ENCODE measurements at places on chromosomes 6 and 20. TPM values are rescaled to one million over a fixed set of nuclear protein-coding genes. Genes with fewer than 3 reads are reported as not detected.
A peak's percentile ranks its signal among the peaks of the same experiment; 100 is the strongest.

GRCh38 chr6:85015396-85015990 lies 251.1 kb upstream of the TBX18 start:
- DNase-seq = no peak

GRCh38 chr20:59948828-59949720 lies 8.9 kb downstream of the FAM217B start:
- peak; percentile 37 for DNase-seq

- DNase-seq = no peak
Measured at GRCh38 chr6:133891149-133891926, 2.4 kb downstream of the TCF21 start.

GRCh38 chr6:134819236-134819635 lies 130.7 kb downstream of the ALDH8A1 start:
- no peak for DNase-seq

SCUBE3 gene
- 0.06 TPM for polyA plus RNA-seq

- peak; percentile 39 for DNase-seq
Measured at GRCh38 chr6:14841901-14842421, 403.9 kb upstream of the JARID2 start.

DNA sequence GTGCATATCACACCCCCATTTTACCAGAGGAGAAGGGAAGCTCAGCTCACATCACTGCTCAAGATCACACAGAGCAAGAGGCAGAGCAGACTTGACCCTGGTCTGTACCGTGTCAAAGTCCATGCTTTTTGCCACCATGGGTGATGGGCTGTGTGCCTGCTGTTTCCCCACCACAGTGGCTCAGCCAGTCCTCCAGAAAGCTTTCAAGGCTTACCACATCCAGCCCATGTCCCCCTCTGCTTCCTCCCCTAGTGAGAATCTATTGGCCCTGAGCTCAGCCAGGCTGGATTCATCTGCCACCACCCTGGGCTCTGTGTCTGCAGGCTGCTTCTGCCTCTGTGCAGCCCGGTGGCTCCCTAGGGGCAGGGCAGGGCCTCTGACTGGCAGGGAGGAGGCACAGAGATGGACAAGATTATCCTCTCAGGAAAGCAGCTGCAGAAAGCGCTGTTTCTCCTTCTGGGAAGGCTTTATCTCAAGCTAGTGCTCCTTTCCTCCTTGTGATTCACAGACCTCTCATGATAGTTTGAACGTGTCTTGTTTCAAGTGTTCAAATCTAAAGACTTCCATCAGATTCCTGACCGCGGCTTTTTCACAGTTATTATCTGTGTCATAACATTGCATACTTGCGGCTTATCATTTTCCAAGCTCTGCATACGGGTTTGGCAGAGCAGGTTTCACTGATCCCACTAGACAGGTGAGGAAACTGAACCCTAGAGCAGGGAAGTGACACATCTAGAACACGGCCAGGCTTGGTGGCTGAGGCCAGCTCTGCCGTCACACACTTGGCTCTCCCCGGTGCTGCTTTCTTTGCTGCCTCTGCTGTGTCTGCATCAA lies 37.4 kb downstream of the VEGFA start:
- no peak for DNase-seq

- DNase-seq = no peak
Measured at GRCh38 chr6:144954241-144954556, 669.1 kb downstream of the UTRN start.

- peak; percentile 68 for DNase-seq
Measured at GRCh38 chr6:155523821-155524651, 68.4 kb upstream of the NOX3 start.

GRCh38 chr6:42963855-42964605 lies 3.5 kb downstream of the GNMT start:
- DNase-seq = peak; percentile 37

DNA sequence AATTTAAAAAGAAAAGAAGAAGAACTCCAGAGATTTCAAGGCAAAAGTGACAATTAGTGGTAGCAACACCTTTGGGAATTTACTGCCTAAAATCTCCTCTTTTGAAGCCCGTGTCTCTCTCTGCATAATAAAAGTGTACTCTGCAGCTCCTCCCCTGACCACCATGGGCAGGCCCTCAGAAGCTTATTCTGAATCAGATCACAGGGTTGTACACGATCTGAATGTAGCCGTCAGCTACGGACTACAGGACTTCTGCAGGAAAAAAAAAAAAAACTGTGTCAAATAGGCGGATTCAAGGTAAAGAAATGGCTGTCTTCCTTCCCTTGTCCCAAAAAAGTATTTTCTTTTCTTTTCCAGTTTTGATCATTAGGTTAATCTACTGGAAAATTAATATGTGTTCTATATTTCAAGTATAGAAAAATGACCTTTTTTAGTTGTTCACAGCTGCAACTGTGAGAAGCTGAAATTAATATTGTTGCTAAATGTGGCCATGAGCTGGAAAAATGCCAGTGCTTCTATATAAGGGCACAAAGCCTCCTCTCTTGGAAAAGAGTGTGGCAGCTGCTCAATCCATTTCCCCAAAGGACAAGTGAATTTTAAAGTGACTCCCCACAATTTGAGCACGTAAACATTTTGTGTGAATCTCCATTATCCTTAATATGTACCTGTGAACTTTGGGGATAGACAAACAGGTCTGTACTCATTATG lies 397.4 kb downstream of the C6orf118 start:
- DNase-seq = no peak

- DNase-seq = no peak
Measured at GRCh38 chr6:113980937-113981554, 10.1 kb upstream of the HDAC2 start.
